ENCODE measurements at places on chromosomes 3 and 15.
A peak's percentile ranks its signal among the peaks of the same experiment; 100 is the strongest.

DNA sequence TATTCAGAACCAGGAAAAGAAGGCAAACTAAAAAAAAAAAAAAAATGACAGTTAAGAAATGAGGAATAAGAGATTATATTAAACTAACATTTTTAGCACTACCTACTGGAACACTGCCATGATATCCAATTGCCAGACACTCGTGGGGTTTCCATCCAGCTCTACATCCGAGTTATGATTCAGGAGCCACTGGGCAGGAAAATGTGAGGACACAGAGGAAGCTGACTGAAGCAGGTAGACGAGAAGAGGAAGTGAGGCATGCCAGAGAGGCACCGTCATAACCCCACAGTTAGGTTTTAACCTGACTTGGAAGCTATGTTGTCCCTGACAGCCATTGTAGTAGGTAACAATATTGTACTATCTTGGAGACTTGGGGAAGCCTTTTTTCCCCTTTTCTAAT is 495.0 kb downstream of the NLGN1 start:
- no peak for DNase-seq

GRCh38 chr15:61978225-61978624 is 82.0 kb downstream of the VPS13C start:
- no peak for DNase-seq

DNA sequence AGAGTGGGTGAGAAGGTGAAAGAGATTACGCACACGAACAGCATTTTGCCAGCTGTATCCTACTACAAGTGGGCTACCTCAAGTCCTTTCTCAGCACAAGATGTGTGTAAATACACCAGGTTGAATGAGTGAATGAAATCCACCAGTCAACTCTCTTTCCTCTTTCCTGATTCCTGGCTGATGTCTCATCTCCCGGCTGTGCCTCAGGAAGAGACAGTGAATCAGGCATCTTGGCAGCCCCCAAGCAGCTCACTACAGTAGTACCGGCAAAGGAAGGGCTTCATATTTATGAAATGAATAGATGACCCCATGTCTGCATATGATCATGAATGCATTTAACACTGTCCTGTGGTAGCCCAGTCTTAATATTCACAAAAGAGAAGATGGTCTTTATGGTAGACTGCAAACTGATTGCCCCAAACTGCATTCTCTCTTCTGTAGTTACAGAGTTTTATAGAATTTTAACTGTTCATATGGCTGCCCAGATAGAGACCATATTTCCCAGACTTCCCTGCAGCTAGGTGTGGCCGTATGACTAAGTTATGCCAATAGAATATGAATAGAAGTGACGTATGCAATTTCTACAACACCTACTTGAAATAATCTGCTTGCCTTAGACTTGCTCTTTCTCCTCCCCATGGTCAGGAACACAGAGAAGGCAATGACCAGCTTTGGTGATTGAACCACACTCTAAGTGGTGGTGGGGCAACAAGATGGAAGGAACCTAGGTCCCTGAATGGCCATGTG is 22.7 kb downstream of the MGLL start:
- no peak for DNase-seq

GRCh38 chr3:65444447-65444815 is 594.3 kb downstream of the MAGI1 start:
- no peak for DNase-seq

DNA sequence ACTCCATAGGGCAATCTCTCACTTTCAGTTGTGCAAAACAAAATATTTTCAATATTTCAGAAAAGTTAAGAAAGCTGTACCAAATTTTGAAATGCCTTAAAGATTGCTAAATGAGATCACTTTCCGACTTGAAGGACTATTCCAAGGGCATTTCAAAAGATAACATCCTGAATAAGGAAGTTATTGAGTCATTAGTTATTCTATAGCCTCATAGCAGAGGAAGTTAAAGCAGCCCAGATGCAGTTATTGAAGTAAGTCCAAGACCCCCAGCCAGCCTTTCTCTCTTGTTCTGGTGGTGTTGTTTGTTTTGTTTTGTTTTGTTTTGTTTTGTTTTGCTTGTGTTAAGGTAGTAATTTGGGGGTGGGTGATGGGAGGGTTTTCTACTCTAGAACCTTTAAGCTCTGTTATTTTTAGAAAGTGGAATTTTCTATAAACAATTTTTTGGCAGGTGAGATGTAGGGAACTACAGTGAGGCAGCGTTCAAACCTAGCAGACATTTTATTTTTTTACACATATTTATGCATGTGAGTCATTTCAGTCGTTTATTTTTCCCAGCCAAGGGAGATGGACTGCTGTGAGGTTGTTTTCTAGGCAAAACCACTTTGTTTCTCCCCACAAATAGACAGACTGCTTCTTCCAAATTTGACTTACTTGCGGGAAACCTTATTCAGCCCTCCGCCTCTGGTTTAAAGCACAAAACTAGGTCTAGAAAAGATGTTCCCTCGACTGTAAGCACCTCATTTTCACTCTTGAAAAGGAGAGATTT is 216.3 kb upstream of the ARPP21 start:
- DNase-seq, result no peak

- DNase-seq, result no peak
These were observed 413.8 kb upstream of the CCDC54 start for GRCh38 chr3:106963442-106963841.

DNA sequence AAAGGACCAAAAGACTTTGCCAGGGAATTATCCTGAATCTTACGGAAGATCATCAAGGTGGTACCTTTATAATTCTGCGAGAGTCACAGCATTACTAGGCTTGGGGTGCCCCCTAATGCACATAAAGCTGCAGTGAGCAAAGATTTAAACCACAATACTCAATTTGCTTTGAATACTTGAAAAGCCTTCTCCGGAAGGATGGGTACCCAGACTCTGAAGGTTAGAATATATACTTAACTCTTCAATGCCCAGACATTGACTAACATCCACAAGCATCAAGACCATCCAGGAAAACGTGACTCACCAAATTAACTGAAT is 117.8 kb upstream of the KCNH8 start:
- no peak for DNase-seq

GRCh38 chr3:126746395-126747177 is 42.5 kb downstream of the CHCHD6 start:
- no peak for DNase-seq

- DNase-seq, result peak; percentile 81
These were observed 1122.0 kb downstream of the ROBO1 start for GRCh38 chr3:78645628-78646310.

DNA sequence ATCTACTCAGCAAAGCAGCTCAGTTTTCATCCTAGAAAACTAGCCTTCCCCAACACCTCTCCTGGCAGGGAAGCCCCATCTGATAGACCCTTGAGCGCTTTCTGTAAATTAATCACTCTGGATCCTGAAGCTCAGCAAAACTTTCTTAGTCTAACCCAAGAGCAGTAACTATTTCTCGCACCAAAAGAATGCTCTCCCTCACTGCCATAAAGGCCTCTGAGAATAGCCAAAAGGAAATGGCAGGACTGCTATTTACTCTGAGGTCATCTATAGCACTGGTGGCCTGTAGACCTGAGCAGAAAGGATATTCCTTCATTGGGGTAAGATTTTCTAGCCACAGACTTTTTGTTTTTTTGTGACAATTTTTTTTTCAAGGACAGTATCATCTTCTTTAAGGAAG is 345.8 kb upstream of the ADAMTS9 start:
- DNase-seq, result no peak

- DNase-seq, result no peak
These were observed 80.1 kb downstream of the SNRK start for GRCh38 chr3:43366481-43366880.

GRCh38 chr3:55622733-55623132 is 135.6 kb upstream of the WNT5A start:
- DNase-seq, result no peak

GRCh38 chr15:45588219-45588875 is 1.2 kb downstream of the BLOC1S6 start:
- no peak for DNase-seq

DNA sequence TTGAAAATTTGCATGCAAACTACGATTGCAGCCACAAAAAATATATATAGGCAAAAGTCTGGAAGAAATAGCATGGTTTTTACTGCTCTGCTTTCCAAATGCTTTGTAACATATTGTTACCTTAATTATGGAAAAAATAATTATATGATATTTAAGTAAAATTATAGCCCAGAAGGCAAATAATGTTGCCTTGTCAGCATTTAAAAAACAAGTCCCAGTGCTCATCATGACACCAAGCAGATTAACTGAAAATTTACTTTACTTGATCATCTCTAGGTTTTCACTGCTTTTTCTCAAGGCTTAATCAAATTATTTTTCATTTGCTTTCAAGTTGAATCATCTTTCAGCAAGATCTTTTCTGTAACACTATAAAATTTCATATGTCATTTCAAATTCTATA is 262.9 kb downstream of the ZMAT3 start:
- DNase-seq, result no peak

GRCh38 chr3:52532838-52533622 is 627 bp downstream of the NT5DC2 start:
- DNase-seq, result peak; percentile 13

DNA sequence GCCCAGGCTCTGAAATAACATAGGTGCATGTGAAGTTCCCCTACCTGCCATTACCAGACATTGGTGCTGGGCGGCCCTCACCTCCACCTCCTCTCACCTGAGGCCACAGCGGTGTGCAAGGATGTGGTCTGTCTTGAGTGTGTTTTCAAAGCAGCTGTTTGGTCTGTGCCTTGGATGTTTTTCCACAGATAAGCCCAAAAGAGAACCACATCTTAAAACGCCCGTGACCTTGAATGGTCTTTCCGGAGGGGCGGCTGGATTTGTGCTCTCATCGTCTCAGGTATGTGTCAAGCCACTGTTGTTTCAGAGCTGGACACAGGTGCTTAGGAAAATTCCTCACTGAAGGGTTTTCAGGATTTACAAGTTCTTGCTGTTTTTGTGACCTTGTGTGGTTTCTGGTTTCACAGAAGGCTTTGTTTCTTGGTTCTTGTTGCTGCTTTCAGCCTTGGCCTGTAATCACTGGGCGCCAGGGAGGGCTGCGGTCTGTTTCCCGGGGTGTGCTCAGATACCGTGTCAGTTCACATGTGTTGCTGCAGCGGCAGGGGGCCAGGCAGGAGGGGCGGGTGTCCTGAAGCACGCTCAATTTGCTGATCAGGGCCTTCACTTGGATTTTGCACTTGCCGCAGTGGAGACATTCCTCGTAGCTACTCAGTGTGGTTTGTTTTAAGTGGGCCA is 128.4 kb downstream of the IGF1R start:
- no peak for DNase-seq

DNA sequence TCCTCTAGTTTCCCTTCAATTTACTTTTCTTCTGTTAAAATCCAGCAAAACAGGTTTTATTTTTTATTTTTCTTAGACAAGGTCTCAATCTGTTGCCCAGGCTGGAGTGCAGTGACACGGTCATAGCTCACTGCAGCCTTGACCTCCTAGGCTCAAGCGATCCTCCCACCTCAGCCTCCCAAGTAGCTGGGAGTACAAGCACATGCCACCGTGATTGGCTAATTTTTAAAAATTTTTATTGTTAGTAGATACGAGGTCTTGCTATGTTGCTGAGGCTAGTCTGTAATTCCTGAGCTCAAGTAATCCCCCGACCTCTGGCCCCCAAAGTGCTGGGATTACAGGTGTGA is 41.6 kb downstream of the ILDR1 start:
- no peak for DNase-seq

- DNase-seq, result no peak
These were observed 30.9 kb downstream of the FRMD4B start for GRCh38 chr3:69354948-69355347.

DNA sequence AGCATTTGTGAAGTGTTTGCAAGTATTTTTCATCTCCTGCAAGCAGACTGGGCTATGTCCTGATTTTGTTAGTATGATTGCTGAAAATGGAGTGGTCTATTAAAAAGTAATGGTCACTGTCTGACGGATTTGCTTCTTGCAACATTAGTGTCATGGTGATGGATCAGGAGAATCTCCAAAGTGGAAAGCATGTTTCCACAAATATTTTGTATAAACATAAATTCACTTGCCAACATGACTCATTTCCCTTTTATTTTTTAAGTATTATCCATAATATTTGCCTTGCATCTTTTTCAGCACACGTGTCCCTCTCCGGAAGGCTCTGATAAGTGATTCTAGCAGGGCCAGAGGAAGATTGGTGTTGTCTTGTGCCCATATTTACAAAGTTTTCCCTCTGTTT is 27.4 kb upstream of the CACNA2D3 start:
- DNase-seq, result no peak

DNA sequence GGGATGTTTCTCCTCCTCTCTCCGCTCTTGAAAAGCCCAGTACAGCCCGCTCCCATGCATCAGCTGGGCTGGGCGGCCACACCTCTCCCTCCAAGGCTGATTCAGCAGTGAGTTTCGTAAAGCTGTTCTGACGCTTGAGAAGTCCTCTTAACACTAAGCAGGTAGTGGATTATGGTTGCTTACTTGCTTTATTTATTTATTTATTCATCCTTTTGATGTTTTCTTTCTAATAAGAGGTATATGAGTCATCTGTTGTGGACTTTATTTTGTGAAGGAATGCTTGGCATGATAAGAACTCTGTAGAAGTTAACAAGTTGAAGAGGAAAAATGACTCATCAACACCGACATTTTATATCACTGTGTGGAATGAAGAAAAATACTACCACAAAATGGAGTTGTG is 285.0 kb downstream of the SQOR start:
- DNase-seq, result no peak

DNA sequence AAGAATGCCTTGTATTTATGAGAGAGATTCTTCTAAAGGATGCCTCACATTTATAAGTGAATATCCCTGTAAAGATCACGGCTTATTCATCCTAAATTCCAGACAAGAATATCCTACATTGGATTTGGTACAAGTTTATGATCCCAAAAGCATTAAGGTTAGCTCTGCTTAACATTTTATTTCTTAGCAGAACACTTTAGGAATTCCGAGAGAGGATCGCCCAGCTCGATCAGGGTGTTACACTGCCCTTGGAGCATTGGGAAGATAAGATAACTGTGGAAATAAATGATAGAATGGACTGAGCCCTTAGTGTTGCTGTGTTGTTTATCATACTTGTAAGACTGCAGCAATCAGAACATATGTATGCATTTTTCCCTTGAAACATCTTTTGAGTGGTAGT is 223.0 kb upstream of the CDIN1 start:
- DNase-seq, result no peak

DNA sequence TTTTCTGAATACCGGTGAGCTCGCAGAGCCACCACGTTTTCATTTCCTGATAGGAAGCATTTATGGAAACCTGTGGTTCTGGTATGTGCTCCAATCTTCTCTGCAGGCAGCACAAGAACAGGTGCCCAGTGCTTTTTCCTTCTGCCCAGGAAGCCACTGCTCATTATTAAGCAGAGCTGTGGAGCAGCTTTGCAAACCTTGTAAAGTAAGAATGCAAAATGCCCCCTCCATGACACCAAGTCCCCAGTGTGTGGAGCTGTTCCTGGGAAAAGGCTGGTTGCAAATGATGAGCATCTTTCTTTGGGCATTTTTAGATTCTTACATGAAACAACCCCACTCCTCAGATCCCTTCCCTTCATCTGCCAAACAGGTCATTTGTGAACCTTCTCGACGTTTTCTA is 65.7 kb upstream of the MRPL3 start:
- peak; percentile 16 for DNase-seq

DNA sequence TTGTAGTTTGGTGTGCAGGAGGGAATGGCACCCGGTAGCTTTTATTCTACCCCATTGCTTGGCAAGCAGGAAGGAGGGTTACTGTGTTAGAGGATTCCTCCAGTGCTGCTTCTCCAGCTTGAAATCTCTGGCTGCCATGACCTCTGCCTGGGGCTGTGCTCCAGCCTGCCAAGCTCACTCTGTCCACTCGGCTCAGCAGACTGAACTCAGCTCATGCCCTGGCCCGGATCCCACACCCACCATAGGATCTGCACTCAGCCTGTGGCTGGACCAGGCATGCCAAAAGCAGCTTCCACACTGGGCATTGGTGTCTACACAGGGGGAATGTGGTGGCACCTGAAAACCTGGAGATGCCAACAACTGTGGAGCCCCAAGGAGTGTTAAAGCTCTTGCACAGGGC is 26.3 kb downstream of the CLDN16 start:
- no peak for DNase-seq
